Stimulated activated CD4-positive, alpha-beta T cell treated with anti-CD3 and anti-CD28 coated beads, Interleukin-1b, Interleukin-23, amount 100 ng/mL, for 4 hours (primary cell): ENCODE measurements at places on chromosomes 2 and 18.

DNA sequence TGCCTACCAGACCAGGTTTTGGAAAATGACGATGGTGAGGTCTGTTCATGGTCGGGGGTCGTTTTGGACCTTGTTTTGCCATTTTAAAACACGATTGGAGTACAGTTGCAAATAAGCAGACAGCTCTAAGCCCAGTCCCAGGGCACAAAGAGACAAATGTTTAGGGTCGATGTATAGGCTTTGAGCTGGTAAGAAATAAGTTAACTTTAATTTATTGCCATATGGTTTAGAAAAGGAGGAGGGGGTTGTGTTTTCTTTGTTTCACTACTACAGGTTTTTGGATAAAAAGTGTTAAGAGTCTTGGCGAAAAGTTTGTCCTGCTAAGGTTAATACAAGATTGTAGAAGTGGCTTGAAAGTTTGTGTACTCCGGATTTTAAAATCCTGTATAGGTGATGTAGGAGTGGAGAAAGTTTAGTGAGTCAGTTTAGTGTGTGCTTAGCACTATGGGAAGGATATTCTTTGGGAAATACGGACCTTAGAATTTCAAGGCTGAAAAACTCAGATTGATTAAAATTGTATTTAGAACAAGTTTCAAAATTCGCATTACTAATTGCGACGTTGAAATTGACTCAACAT is 1.3 kb downstream of the KCMF1 start:
- DNase-seq = no peak

GRCh38 chr2:222292149-222293134 is 6.4 kb downstream of the PAX3 start:
- no peak for DNase-seq

- no peak for DNase-seq
Measured at GRCh38 chr2:42503291-42503690, 9.5 kb upstream of the KCNG3 start.

DNA sequence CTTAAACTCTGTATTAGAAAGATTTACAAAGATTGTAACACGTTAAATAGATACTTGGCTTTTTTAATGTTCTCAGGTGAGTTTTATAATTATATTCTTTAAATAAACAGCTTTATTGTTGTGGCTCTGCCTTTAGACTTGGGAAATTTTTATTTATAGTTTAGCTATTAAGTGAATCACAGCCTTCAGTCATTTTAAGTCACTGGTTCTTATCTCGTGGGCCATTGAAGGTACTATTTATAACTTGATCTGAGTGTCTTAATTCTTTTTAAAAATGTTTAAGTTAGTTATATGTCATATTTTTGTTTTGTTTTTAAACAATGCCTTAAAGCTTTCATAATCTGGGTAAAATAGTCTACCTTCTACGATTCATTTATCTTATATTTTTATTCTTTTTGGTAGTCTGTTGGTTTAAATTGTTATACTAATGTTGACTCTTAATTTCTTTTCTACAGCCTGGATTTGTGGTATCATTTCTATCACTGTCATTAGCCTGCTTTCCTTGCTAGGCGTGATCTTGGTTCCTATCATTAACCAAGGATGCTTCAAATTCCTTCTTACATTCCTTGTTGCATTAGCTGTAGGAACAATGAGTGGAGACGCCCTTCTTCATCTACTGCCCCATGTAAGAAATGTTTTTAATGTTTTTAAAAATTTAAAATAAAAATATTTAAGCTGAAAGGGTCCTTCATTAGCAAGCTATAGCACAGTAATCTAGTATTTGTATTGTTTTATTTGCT is 49.3 kb downstream of the SLC39A10 start:
- no peak for DNase-seq

- no peak for DNase-seq
Measured at GRCh38 chr18:78725426-78725825, 254.2 kb upstream of the SALL3 start.

- DNase-seq = no peak
Measured at GRCh38 chr2:120994301-120994995, 258.8 kb downstream of the GLI2 start.

DNA sequence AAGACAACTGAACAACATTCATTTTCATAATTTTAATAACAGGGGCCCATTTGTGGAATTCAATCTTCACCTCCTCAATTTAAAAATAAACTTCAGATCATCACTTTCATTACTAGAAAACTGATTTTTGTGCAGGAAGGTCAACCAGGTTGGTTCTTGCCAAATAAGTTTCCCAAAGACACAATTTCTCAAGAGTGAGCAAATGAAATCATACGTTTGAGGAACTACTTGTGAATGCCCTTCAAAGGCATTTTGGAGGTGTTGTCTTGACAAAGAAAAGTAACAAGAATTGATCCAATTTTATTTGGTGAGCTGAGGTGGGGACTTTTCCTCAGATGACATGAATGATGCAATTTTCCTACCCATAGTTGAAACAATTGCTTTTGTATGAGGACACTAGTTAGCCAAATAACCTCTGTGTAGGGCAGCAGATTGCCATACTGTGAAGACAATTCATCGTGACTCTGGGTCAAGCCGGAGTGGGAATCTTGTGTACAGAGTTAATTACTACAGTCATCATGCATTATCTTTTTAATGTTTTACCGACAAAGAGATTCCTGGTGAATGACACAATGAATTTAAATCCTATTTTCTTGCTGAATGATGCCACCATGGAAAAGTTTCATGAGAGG is 121.8 kb downstream of the TGFA start:
- DNase-seq = no peak

GRCh38 chr2:98464772-98465310 is 20.2 kb downstream of the INPP4A start:
- DNase-seq = no peak

- DNase-seq = no peak
Measured at GRCh38 chr2:138814123-138814898, 34.1 kb upstream of the NXPH2 start.

GRCh38 chr2:115165529-115166109 is 723.2 kb downstream of the DPP10 start:
- DNase-seq = no peak

DNA sequence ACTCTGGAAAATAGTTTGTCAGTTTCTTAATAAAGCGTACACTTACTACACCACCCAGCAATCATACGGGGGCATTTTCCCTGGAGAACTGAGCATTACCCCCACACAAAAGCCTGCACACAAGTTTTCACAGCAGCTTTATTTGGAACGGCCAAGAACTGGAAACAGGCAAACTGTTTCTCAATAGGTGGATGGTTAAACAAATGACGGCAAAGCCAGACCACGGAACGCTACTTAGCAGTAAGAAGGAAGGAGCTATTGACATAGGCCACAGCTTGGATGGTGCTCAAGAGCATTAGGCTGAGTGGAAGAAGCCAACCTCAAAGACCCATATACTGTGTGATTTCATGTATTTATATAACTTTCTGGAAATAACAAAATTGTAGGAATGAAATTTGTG is 9.0 kb downstream of the MALL start:
- DNase-seq = no peak
